ENCODE measurements at places on chromosomes 13 and 19.
A peak's percentile ranks its signal among the peaks of the same experiment; 100 is the strongest.

GRCh38 chr13:27283906-27284493 lies 13.4 kb downstream of the RASL11A start:
- peak; percentile 66 for DNase-seq

GRCh38 chr13:19838865-19839275 lies 24.6 kb downstream of the ZMYM5 start:
- DNase-seq = peak; percentile 52

DNA sequence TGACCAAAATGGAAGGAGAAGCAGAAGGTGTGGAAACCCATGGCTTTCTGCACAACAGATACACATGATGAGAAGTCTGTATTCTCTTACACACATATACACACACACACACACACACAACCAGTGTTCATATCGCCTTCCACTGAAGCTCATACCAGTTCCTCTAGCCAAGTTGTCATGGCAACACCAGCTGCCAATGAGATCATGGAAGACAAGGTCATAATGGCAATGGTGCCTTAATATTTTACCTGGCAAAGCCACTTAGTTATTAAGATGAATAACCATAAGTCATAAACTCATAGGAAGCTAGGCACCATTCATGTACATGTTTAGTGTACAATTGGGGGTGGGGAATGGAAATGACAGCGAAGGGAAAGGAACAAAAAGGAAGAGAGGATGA lies 2.6 kb upstream of the DHRS12 start:
- DNase-seq = peak; percentile 25

- DNase-seq = peak; percentile 30
Measured at GRCh38 chr19:51020988-51021651, 1.6 kb upstream of the KLK10 start.

DNA sequence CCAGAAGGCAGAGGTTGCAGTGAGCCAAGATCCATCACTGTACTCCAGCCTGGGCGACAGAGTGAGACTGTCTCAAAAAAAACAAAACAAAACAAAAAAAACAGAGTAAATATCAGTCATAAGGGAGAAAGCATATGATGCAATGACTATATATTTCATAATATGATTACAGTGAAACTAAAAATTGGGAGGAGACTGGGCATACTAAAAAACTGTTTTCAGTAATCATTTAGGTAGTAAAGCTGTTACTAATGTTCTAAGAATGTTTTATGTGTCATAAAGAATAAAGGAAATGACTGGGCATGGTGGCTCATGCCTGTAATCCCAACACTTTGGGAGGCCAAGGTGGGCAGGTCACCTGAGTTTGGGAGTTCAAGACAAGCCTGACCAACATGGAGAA lies 15.9 kb downstream of the ZNF573 start:
- DNase-seq = peak; percentile 16

- DNase-seq = peak; percentile 34
Measured at GRCh38 chr19:45186509-45187334, 8.1 kb downstream of the BLOC1S3 start.

- DNase-seq = no peak
Measured at GRCh38 chr13:26853323-26853722, 92.7 kb upstream of the GPR12 start.

DNA sequence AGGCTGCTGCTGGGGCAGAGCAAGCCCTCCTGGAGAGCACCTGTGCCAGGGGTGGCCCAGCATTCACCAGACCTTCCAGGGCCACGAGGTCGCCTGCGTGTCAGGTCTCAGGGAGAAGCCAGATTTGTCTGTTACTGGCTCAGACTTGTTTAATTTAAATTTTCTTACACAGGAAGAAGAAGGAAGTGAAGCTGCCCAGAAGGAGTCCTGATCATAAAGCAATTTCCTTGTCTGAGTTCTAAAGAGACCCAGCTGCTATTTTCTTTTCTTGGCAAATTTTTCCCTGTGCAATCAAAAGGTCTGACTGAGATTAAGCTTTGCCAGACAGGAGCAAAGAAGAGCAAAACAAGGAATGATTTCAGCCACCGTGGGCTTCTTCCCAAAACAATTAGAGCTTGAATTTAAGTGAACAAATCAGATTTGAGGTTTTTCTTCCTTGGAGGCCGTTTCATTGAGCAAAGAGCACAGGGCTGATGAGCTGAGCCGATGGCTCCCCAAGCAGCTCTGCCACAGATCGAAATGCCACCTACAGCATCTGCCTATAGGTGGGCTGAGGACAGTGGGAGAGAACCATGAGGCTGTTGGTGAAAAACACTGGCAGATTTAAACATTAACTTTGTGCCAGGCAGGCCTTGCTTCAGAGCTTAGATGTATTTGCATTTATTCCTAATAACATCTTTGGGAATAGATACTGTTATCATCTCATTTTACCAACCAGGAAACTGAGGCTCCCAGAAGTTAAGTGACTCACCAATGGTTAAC lies 40.1 kb downstream of the HSPH1 start:
- DNase-seq = no peak

DNA sequence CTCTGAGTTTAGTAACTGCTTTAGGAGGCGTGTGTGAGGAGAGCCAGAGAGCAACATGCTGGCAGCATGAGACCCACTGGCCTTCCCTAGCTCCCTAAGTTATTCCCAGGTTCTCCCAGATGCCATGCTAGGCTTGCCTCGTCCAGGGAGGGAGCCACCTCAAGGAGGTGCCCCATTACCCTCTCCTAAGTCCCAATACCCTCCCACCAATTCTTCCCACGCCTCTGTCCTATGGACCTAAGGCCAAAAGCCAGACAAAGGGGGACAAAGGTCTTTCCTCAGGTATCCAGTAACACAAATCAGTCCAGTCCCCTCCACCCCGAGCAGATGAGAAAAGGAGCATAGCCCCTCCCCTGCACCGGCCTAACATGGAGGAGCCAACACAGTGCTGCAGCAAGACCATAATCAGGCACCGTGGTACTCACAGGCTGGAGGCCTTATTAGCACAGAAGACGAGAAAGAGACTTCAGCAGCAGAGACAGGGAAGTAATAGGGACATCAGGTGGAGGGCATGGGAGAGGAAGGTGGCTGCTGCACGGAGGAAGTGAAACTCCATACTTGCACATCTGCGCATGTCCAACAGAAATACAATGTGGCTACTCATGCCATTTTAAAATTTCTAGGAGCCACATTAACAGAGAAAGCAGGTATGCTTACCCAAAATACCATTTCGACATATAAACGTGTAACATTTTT lies 46.3 kb downstream of the BRD4 start:
- DNase-seq = no peak

DNA sequence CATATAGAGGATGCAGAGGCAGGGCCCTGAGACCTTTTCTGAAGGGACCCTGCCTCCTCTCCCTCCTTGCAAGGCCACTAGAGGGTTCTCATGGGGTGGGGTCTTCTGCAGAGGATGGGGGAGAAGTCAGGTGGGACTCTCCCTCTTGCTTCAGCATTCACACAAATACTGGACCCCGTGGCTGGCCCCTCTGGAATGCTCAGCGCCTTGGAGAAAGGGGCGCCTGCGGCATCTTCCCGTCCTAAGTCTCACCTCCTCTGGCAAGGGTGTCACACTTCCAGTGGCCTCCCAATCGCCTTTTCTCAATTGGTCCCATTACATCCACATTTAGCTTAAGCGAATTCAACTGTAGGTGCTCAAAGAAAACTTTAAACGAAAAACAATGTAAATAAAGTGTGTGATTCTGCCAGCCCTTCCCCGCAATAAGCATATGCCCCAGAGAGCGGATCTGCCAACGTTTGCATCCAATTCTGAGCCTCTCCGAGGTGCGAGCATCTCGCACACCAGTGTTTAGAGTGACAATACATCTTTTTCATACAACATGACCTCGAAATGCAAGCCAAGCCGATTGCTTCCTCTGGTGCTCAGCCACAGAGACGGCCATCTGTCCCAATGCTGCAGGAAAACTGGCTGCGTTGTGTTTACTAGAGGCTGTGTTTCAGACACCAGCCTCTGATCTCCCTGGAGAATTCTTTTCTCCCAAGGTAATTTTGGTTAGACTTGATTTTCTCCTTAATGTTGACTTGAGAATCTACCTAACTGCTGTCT lies 69.1 kb upstream of the WASF3 start:
- no peak for DNase-seq

DNA sequence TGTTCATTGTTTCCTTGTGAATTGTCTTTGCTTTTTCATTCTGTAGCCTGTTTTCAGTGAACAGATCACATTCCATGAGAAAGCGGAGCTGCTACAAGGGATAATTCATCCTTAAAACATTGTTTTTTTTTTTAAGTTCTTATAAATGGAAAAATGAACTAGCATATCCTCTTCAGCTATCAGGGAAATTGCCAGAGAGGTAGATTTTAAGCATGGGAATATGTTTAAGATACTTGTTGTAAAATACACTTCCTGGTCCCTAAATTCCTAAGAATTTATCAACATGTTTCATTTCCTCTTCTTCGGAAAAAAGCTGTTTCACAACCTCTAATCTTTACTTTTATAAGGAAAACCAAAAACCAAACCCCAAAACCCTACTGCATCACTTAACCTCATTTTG lies 238.0 kb downstream of the POSTN start:
- DNase-seq = peak; percentile 62

GRCh38 chr13:69935043-69935442 lies 172.6 kb upstream of the ATXN8OS start:
- no peak for DNase-seq

- no peak for DNase-seq
Measured at GRCh38 chr19:1079566-1080111, 12.7 kb downstream of the ARHGAP45 start.

DNA sequence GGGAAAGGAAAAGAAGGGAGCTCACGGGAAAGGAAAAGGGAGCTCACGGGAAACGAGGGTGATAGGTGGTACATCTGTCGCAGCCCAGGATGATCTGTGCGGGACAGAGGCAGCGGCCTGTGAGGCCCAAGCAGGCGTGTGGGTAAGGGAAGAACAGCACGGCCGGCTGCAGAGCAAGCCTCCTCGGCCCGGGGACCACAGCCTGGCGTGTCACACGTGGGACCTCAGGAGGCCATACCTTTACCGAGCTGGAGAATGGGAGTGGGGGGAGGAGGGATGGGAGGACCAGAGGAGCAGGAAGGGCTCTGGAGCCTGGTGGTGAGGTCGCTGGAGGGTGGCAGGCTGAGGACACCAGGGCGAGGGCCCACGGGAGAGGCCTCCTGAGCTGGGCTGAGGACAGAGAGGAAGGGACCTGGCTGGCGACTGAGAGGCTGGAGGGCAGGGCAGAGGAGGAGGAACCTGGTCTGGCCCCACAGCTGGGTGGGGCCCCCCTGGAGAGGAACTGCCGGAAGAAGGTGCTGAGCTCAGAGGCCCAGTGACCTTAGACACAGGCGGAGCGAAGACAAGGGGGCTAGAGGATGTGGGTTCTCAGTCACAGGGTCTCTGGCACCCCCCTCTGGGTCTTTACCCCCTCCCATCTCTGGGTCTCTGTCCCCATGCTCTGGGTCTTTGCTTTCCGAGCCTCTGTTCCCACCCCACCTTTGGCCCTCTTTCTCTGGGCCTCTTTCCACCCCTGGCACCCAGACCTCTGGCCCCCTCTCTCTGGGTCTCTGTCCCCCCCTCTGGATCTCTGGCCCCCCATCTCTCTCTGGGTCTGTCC lies 2.9 kb upstream of the FTL start:
- peak; percentile 54 for DNase-seq

- DNase-seq = no peak
Measured at GRCh38 chr13:30354493-30355383, 47.4 kb upstream of the KATNAL1 start.

DNA sequence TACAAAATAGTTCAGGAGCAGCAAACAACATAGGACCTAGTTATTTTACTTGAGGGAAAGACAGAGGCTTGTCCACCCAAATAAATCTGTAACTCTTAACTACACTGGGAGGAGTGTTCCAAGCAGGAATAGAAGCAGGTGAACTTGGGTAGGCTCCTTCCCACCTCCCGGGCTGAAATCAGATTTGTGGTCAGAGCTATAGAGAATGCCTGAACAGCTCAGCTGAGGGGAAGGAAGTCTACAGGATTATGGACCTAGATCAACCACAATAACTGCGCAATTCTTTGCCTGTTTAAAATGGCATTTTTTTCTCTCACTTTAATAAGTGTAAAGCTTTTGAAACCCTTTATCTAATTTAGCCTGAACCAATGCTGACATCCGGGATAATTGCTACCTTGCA lies 73.5 kb upstream of the IRS2 start:
- no peak for DNase-seq

DNA sequence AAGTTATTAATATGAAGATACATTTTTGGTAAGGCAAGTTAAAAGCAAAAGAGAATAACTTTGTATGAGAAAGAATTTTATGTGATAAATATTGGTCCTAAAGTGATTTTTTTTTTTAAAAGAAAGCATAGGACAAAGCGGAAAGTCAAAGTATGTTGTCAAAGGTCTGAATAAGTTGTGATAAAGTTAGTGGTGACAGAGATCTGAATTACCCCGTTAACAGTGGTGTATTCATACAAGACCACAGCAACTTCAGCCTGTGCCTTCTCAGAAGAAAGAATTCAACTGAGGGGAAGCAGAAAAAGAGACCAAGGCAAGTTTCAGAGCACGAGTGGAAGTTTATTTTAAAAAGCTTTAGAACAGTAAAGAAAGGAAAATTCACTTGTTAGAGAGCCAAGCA lies 19.0 kb upstream of the ZNF566 start:
- no peak for DNase-seq

- peak; percentile 22 for DNase-seq
Measured at GRCh38 chr13:37303606-37304005, 198.1 kb upstream of the CSNK1A1L start.

GRCh38 chr19:45800070-45800553 lies 7.5 kb upstream of the DMWD start:
- peak; percentile 77 for DNase-seq

GRCh38 chr19:43741075-43741825 lies 13.5 kb downstream of the SMG9 start:
- DNase-seq = no peak

DNA sequence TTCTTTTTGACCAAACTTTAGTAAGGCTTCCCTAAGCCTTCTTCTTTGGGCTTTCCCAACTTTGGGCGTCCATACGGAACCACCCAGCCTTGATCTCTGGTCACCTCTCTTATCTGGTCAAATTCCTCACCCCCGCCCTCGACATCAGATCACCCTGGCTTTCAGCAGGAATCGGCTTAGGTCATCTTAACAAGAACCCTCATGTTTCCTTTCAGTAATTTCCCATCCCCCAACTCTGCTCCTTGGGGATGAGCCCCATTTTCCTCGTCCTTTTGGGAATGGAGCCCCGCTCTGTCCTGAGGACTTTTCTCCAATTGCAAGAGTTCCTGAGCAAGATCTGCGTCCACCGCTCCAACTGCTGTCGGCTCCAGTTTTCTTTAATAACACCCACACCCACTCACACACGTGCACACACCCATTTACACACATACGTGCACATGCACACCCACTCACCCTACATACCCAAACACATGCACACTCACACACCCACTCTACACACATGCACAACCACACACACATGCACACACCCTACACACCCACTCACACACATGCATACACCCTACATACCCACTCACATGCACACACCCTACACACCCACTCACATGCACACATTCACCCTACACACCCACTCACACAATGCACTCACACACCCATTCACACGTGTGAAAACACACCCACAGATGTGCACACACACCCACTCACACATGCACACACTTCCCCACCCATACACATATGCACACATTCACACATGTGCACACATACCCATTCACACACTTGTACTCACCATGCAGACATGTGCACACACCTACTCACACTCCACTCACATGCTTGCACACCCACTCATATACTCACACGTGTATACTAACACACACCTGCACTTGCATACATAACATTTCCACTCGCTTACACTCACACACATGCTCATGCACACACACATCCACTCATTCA lies 87.0 kb upstream of the TM9SF2 start:
- no peak for DNase-seq

- no peak for DNase-seq
Measured at GRCh38 chr19:17153996-17154395, 61.2 kb upstream of the USE1 start.

GRCh38 chr13:71252184-71252704 lies 614.8 kb downstream of the DACH1 start:
- no peak for DNase-seq
